ENCODE measurements at places on chromosomes 6 and 20.
A peak's percentile ranks its signal among the peaks of the same experiment; 100 is the strongest.

DNA sequence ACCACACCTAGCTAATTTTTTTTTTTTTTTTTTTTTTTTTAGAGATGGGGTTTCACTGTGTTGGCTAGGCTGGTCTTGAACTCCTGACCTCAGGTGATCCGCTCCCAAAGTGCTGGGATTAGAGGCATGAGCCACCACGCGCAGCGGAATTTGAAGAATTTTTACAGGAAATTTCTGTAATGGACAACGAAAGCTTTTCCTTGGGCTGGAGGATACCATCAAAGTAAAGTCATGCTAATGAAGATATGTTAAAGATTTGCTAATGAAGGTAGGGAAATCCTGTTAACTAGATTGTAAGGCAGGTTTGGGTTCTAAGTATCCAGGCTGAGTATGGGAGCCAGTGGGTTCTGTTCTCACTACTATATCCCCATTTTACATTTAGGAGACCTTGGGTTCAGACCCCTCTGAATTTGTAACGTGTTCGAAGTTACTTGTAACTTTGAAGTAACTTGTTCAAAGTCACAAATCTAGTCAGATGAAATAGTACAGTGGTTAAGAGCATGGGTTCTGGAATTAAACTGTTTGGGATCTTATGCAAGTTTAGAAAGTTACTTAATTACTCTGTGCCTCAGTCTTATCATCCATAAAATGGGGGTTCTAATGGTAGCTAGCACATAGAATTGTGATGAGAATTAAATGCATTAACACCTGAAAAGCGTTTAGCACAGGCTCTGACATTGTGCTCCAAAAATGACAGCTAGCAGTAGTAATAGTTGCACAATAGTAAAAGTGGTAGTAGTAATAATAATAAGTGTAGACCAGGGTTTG lies 123.4 kb upstream of the GPR6 start:
- DNase-seq: no peak

DNA sequence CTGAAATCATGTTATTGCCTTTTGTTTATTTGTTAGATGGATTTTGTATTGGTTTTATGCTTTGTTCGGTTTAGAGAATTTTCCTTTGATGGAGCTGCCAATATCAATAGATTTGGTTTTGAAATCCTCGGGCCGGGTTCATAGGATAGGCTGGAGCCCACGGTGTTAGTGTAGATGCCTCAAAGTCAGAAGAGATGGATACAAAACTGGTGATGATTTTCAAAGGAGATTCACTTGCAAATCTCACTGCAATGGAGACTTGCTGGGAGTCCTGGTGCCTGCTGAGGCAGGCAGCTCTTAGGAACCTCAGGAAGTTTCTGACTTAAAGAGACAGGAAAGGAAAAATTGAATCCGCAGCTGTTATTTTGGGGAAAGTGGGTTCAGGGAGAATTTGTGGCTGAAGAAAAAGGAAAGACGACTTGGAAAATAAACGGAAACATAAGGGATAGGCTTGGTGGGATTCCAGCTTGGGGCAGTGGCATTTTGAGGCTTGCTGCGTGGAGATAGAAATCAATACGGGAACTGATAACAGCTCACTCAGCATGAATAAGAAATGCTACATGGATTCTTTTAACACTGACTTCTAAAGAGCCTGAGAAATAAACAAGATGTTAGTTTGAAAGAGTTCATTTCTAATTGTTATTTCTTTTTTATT lies 241.6 kb downstream of the PHACTR1 start:
- no peak for DNase-seq

DNA sequence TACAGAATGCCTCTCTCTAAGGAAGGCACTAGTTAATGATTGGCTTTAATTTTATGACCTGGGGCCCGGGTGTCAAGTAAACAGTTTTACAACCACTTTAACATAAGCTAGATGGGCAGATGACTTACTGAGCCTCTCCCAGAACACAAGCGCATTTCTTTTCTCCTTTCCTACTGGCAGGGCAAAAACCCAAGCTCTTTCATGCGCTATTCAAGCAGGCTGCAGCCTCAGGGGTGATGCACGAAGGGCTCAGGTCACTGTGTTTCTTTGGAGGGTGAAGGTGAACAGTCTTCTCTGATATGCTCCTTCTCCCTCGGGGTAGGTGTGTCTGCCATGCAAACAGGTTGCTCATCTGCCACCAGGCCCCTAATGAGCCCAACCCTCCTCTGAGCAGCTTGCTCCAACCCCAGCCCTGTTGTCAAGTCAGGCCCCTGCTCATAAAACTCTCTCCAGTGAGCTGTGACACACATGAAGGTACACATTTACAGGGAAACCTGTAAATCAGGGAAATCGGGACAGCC lies 73.5 kb upstream of the CDH4 start:
- DNase-seq: no peak

- DNase-seq: no peak
Measured at GRCh38 chr20:44648068-44648467, 3.4 kb downstream of the ADA start.

DNA sequence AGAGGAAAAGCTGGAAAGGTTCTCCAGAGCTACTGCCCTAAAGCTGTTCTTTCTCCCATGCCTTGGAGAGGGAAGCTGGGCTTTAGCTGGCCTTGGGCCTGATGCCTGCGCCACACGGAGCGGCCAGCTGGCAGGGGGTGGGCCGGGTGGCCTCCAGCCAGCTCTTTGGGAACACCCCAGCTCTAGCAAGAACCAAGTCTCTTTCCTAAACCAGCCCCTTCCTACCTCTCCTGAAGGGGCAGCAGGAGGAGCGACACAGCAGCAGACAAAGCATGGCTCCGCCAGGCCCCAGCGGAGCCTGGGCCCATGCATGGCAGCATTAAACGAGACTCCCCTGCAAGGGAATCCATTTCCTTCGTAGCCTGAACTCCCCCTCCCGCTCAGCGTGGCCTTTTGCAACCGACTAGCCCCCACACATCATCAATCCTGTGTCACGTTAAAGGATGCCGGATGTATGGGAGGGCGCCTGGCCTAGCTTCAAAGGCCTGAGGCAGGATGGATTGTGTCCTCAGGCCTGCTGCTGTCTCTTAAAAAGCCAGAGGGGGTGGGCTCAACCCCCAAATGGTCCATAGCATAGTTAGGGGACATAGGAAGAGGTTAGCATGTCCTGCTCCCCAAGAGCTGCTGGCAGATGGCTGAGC lies 14.0 kb downstream of the MRPS18A start:
- DNase-seq: no peak

DNA sequence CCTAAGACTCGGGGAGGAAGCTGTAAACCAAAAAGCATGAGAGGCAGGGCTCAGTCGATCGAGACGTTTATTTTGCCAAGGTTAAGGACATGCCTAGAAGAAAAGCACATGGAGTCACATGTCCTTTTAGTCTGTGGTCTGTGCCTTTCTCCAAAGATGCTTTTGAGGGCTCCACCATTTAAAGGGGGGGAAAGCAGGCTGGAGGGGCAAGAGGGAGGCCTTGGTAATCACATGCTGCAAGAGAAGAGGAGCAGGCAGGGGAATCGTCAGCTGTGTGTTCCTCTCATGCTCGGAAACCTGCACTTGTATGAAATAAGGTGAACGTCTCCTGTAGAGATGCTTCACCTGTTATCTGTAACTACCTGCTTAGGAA lies 9.1 kb upstream of the YTHDF1 start:
- DNase-seq: no peak

- peak; percentile 84 for DNase-seq
Measured at GRCh38 chr20:3156811-3157619, 2.6 kb downstream of the FASTKD5 start.

GRCh38 chr6:43579171-43579570 lies 3.2 kb downstream of the POLH start:
- no peak for DNase-seq

DNA sequence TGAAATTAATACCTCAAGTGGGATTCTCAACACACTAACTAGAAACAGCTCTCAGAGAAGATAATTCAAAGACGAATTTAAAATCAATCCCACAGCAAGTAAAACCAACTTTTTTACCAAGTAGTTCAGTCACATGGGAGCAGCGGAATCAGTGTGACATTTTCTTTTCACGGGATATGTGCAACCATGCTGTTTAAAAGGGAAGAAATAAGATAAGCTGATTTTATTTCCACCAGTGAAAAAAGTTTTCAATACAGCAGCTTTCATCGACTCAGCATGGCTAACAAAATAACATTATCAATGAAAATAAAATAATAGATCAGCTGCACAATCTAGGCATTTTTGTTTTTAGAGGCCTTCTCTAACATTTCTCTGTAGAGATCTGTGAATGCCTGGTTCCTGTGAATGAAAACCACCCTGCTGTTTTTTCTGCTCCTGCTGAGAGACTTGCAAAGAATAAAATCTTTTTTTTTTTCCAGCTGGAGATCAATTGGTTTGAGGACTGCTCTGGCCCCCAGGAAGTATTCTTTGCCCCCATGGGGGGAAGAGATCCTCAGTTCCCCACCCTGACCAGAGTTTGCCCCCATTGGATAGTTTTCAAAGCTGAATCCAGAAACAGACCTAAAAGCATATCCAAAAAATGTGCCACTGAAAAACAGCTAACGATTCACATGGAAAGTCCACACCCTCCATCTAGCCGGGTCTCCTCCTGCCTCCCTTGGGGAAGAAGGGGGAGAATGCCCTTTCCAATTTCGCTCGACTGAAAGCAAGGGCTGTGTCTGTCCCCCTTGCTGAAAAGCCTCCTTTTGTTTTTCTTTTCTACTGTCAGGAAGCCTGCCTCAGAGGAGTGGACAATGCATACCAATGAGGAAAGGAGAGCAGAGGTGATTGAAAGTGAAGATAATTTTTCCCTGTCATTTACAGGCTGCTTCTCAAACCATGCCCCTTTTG lies 317.6 kb downstream of the PRKN start:
- no peak for DNase-seq

DNA sequence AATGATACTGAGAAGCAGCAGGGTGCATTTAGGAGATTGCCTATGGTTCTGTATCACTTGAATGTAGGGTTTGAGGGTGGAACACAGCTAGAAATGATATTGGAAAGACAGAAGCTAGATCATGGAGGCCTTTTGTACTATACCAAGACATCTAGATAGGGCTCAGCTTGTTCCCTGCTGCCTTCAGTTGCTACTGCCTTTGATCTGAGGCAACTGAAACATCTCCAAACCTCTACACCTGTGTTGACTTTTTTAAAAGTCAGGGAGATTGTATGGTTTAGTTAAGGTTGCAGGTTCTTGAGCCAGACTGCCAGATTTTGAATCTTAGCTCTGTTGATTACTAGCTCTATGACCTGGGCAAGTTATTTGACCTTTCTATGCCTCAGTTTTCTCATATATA lies 12.7 kb downstream of the BLTP3A start:
- DNase-seq: no peak

DNA sequence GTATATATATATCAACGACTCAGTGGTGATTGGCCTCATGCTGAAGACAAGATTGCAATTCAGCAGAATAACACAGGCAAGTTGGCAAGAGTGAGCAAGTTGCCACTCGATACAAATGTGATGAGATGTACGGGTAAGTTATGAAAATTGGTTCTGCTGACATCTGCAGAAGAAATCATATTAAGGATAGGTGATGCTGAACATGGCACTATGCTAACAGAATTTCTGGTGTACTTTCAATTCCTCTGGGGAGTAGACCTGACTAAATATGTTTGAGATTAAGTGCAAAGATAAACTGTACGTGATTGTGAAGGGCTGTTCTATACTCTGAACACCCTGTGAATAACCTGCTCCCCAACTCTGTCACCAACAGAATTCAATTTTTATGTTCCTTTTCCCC lies 758.2 kb downstream of the TBC1D32 start:
- DNase-seq: no peak

DNA sequence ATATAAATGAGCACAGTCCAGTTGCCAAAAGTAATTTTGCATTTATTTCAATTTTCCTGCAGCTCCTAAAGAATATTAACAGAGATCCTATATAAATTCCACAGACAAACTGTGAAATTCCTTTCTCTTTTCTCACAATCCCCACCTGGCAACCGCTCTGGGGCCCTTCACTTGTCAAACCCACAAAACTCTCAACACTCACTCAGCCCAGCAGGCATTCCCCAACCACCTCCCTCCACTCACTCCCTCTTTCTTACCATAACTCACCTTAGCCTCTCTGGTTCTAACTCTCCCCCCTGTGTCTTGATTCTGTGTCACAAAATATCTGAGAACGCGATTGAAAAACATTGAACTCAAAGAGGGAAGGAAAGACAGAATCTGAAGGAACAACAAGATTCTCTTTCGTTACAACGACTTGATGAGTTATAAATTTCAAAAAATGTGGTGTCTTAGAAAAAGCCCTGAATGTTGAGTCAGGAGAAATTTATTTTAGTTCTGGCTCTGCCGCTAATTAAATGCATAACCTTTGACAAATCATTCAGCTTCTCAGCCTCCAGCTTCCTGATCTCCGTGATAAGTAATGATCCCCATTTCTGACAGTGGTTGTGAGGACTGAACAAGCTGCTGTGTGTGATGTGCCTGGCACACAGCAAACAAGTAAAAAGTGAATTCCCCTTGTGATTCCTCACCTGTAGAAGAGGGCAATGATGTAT lies 87.9 kb downstream of the UNC5CL start:
- DNase-seq: no peak

GRCh38 chr6:99467509-99468106 lies 42.5 kb upstream of the PNISR start:
- peak; percentile 11 for DNase-seq

GRCh38 chr20:36585410-36586125 lies 12.2 kb downstream of the TGIF2 start:
- DNase-seq: no peak

DNA sequence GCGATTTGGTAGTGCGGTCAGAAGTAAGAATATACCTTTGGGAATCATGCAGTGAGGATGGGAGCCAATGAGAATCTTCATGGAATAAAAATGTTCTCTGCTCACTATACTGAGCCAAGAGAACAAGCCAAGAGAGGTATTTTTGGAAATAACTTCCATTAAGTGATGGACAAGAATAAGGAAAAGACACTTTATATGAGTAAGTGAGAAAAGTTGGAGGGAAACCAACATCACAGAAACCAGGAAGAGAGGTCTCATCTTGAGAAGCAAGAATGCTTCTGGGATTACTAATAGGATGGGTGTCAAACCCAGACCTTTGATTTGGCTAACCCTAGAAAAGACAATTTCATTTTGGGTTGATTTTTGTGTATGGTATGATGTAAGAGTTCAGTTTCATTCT lies 181.2 kb upstream of the JAG1 start:
- no peak for DNase-seq
